ENCODE measurements at places on chromosomes 12 and 14. TPM values are rescaled to one million over a fixed set of nuclear protein-coding genes. Genes with fewer than 3 reads are reported as not detected.

Gene FAM186B
- total RNA-seq = 0.17 TPM

DNA sequence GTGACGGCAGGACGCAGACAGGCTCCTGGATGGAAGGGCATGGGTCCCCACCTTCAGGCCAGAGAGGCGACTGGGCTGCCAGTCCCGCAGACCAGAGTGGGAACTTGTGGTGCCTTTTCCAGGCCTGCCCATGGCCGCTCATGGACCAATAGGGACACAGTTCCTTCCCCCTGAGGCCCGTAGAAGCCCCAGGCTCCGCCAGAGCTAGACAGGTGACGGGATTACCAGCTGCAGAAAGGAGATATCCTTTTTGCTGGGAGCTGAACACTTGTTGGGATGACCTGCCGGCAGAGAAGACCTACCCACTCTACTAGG is 73.6 kb upstream of the RASSF8 start:
- no peaks in the 10 kb centered on the region for H3K36me3 ChIP-seq
- H3K27ac ChIP-seq = no peak overlapping the region
- no peak for DNase-seq
- H3K4me1 ChIP-seq = no peaks in the 10 kb centered on the region

DNA sequence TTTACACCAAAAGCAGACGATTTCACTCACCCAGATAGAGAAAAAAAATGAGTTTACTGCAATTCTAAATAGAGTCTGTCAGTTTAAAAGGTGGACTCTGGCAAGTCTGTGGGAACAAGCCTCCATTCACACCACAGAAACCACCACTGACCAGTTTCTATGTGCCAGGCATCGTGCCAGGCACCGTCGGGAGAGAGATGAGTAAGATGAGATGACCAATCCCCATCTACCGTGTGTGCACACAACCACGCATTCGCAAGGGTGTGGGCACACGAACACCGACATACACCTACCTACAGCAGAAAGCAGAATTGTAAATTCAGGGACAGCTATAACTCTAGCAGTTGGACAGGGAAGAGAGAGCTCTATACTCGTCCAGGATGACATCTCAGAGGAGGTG is 58.3 kb downstream of the PRIMA1 start:
- no peak overlapping the region for H3K27ac ChIP-seq
- no peak for DNase-seq
- no peaks in the 10 kb centered on the region for H3K36me3 ChIP-seq
- no peaks in the 10 kb centered on the region for H3K27me3 ChIP-seq
- H3K4me1 ChIP-seq = no peaks in the 10 kb centered on the region

DNA sequence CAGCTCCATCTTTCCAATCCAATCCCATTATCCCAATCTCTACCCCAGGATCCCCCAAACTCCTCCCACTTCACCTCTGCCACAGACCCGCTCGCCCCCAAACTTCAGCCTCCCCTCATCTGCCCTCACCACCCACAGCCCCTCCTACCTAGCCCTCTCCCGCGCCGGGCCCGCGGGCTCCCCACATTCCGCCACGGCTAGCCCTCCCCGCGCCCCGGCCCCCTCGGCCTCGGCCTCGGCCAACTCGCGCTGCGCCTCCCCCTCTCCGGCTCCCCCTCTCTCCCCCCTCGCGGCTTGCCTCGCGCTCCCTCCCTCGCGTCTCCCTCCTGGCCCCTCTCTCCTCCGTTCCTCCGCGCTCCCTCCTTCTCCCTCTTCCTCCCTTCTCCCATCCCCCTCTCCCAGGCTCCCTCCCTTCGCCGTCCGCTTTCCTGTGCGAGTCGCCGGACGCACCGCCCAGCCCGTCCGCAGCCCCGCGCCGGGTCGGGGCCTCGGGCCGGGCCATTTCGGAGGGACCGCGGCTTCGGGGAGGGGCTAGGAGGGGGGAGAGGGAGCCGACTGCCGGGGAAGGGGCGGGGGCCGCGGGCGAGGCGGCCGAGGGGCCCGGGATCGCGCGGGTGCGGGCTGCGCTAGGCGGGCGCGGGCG is at the start of gene ATN1:
Gene ATN1 (plus strand): TSS at position 581 of the 643 bp plus-strand sequence. CDS start 6,043 bp downstream, outside the sequence.
- peaks cover 52% of the 10 kb centered on the region for H3K4me1 ChIP-seq
- H3K36me3 ChIP-seq = no peaks in the 10 kb centered on the region
- peak within 1 kb of the TSS; percentile 96 for H3K4me3 ChIP-seq
- H3K27ac ChIP-seq = peak within 1 kb of the TSS; percentile 99

DNA sequence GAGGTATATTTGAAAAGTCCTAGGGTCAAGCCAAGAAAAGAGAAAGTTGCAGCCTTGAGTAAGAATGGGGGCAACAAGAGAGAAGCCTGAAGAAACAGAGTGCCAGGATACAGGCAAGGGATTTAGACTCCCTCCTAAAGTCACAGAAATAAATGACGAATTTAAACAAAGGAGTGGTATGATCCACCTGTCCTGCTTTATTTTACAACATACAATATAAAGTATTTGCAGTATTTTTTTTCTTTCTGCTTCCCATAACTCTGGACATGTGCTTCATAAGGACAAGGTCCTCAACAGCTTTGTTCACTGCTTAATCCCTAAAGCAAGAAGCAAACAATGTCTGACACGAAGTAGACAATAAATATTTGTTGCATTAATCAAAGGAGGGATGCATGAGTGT is 57.4 kb downstream of the IFNG start:
- no peaks in the 10 kb centered on the region for H3K27me3 ChIP-seq
- peak; percentile 19 for DNase-seq
- no peaks in the 10 kb centered on the region for H3K36me3 ChIP-seq
- peak overlapping the region; percentile 69 for H3K27ac ChIP-seq

Gene SLC6A13
- 1.9 TPM for total RNA-seq

DNA sequence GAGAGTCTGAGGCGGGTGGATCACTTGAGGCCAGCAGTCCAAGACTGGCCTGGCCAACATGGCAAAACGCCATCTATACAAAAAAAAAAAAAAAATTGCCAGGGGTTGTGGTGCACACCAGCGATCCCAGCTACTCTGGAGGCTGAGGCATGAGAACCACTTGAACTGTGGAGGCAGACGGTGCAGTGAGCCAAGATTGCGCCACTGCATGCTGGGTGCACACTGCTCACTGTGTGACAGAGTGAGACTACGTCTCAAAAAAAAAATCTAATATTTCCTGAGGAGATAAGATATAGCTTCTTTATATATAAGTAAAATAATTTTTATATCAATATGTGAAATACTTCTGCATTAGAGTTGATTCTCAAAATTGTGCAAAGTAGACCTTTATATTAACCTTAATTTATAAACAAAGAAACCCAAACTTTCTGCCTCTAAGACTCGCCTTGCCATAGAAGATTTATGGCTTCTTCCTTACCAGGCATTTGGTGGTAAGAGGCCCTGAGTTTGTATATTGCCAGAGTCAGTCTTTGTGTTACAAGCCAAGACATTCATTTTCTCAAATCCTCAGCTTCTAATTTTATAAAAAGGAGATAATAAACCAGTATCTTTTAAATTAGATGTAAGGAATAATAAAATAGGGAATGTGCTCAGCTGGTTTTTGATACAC is 1226.7 kb downstream of the FLRT2 start:
- no peaks in the 10 kb centered on the region for H3K27me3 ChIP-seq
- DNase-seq = no peak

DNA sequence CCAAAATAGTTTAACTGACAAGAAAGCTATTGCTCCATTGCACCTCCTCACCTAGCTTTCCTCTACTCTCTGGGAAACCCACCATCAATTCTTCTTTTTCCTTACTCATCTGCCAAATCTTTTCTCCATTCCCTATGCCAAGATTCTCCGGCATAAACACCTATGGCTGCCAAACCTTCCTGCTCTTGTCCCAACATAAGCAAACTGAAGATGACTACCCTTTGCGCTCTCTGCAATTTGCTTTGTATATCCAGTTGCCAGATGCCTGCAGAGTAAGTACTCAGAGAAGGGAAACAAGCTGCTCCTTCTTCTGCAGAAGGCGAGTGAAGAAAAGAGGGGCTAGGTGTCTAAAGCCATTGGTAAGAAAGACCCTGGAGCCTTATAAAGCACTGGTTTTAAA is 11.5 kb downstream of the PTGER2 start:
- no peaks in the 10 kb centered on the region for H3K27me3 ChIP-seq
- no peak overlapping the region for H3K27ac ChIP-seq
- no peak for DNase-seq
- H3K4me1 ChIP-seq = peaks cover 9% of the 10 kb centered on the region
- H3K36me3 ChIP-seq = no peaks in the 10 kb centered on the region

GRCh38 chr12:12033824-12034223 is 36.9 kb upstream of the BCL2L14 start:
- no peaks in the 10 kb centered on the region for H3K27me3 ChIP-seq
- no peak overlapping the region for H3K27ac ChIP-seq
- no peak overlapping the region for H3K4me3 ChIP-seq
- H3K36me3 ChIP-seq = no peaks in the 10 kb centered on the region
- H3K4me1 ChIP-seq = no peaks in the 10 kb centered on the region

DNA sequence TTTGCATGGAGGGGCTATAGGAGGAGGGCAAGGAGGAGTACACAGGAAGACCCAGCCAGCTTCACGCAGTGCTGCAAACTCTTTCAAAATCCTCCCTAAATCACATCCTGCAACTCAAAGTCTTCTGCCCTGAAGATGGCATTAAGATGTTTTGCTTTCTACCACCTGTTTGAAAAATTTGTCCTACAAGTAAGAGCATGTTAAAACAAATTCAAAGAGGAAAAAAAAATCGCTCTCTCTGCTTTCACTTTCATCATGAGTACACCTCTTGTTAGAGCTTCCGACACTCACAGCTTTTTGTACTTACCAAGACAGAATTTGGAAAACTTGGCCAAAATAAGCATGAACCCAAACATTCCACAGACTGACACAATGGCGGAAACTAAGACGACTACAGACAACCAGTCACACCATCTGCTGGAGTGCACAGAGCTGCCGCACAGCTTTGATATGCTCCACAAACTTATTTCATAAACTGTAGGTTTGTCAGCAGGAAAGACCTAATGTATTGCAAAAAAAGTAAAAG is 21.3 kb downstream of the GCH1 start:
- H3K4me3 ChIP-seq = no peak overlapping the region
- DNase-seq = no peak
- no peaks in the 10 kb centered on the region for H3K4me1 ChIP-seq

DNA sequence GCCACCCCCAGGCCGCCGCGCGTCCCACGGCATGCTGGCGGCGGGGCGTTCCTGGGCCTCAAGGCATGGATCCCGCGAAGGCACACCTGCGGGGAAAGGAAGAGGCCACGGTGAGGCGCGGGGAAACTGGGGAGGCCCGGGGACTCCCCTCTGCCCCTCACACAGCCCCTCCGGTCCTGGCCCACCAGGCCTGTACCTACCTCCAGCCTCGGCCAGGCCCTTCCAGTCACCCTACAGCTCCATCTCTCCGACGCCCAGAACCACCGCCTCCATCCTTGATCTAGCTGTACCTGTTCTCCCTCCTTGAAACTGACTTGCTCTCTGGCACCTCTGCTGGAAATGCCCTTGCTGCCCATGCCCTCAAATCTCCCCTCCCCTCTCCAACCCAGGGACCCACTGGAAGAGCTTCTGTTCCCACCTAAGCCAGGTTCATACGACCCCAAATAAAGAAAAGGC is 1.7 kb downstream of the ANKRD9 start:
- H3K4me1 ChIP-seq = peaks cover 22% of the 10 kb centered on the region
- no peaks in the 10 kb centered on the region for H3K36me3 ChIP-seq
- H3K27me3 ChIP-seq = no peaks in the 10 kb centered on the region
- DNase-seq = no peak
- H3K4me3 ChIP-seq = no peak overlapping the region

Gene SYT1
- total RNA-seq = 1.8 TPM

Gene EFS
- total RNA-seq = 10.2 TPM

Gene PIANP
- total RNA-seq = 0.17 TPM

Gene NFATC4
- total RNA-seq = 37.8 TPM

Gene RTN1
- total RNA-seq = 1.6 TPM

- H3K4me3 ChIP-seq = no peak overlapping the region
- no peaks in the 10 kb centered on the region for H3K4me1 ChIP-seq
- no peaks in the 10 kb centered on the region for H3K27me3 ChIP-seq
- no peak for DNase-seq
- H3K27ac ChIP-seq = no peak overlapping the region
These were observed 1.4 kb upstream of the SAV1 start for GRCh38 chr14:50669441-50669986.

GRCh38 chr14:102854091-102854703 is 68.3 kb upstream of the AMN start:
- H3K4me1 ChIP-seq = peaks cover 4% of the 10 kb centered on the region
- H3K4me3 ChIP-seq = no peak overlapping the region
- H3K27me3 ChIP-seq = no peaks in the 10 kb centered on the region
- H3K27ac ChIP-seq = no peak overlapping the region

DNA sequence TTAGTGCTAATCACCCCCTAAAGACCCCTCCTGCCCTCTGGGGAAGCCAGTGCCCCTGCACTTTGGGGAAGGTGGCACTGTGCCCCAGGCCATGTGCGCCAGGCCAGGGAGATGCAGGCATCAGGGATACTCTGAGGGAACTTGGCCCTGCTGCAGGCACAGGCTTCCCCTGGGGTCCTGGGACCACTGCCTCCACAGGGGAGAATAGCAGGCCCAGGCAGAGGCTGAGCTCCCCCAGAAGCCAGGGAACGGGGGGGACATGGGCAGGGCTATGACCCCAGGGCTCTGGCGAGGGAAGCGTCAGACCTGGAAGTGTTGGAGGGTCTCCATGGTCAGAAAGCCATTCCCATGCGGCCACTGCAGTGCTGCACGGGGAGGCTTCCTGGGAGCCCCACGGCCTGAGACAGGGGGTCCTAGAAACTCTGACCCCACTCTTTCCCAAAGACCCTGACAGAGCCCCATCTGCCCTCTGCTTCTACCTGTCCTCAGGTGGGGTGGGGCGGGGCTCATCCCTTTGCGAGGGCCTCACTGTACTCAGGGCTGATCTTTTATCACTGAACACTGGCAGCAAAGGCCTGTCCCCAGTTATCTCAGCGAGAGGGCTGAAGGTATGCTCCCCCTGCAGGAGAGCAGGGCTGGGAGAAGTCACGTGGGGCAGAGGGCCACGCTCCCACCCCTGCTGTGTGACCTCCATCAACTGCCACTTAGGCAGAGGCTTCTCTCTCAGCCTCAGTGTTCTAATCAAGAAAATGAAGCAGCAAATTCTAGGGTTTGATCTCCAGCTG is 160.0 kb downstream of the CALM1 start:
- peak; percentile 28 for DNase-seq
- H3K4me1 ChIP-seq = peaks cover 15% of the 10 kb centered on the region
- no peaks in the 10 kb centered on the region for H3K27me3 ChIP-seq
- no peak overlapping the region for H3K4me3 ChIP-seq
- no peaks in the 10 kb centered on the region for H3K36me3 ChIP-seq
- H3K27ac ChIP-seq = no peak overlapping the region

Gene LBHD2
- not detected for total RNA-seq

- H3K4me1 ChIP-seq = no peaks in the 10 kb centered on the region
- DNase-seq = no peak
- no peaks in the 10 kb centered on the region for H3K36me3 ChIP-seq
- H3K27ac ChIP-seq = no peak overlapping the region
These were observed 245.9 kb downstream of the EMP1 start for GRCh38 chr12:13442457-13442856.

GRCh38 chr14:93714605-93715004 is 73.7 kb downstream of the PRIMA1 start:
- no peaks in the 10 kb centered on the region for H3K4me1 ChIP-seq
- no peaks in the 10 kb centered on the region for H3K36me3 ChIP-seq
- no peak for DNase-seq
- H3K27ac ChIP-seq = no peak overlapping the region

GRCh38 chr14:103015426-103015825 is 41.9 kb downstream of the CDC42BPB start:
- H3K4me3 ChIP-seq = no peak overlapping the region
- no peak overlapping the region for H3K27ac ChIP-seq
- no peaks in the 10 kb centered on the region for H3K27me3 ChIP-seq
- H3K4me1 ChIP-seq = no peaks in the 10 kb centered on the region
- no peak for DNase-seq

Gene ABCB9
- total RNA-seq = 3.9 TPM

All from hepatocyte (in vitro differentiated cells).